ENCODE measurements at places on chromosomes 6 and 20.

DNA sequence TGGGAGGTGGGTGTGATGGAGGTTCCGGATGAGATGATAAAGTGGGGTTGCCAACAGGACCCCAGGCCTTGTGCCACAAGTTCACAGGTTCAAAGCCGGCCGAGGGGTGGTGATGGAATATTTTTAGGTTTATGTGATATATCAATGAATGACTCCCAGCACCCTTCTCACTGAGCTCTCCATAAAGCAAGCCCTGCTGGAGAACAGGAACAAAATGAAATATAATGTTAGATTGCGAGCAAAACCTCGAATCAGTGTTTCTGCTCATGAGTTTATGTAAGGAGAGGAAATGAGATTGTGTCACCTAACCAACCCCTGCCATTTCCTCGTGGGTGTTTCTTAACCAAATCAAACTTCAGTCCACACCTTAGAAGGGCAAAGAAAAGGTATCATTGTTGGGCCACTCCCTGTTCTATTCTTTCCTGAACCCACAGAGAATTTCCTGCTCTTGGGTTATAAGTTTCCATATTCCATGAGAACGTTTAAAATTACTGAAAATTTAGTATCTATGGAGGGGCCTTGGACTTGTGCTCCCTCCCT, 192.2 kb upstream of the EXOC2 start:
- no peak for DNase-seq

DNA sequence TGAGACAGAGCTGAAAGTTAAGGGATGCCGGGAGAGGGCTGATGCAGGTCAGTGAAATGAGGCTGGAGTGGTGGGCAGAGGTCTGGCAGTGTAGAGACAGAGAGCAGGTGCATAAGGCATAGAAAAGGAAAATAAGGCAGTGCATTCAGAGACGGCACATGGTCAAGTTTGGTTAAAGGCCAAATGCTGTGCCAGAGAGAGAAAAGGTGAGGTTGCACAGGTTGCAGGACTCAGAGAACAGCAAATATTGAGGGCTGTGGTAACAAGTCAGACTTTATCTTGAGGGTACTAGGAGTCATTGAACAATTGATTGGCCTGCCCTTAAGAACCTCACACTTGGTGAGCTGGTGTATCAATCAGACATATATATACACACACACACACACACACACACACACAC, 102.9 kb upstream of the TSHZ2 start:
- no peak for DNase-seq

DNA sequence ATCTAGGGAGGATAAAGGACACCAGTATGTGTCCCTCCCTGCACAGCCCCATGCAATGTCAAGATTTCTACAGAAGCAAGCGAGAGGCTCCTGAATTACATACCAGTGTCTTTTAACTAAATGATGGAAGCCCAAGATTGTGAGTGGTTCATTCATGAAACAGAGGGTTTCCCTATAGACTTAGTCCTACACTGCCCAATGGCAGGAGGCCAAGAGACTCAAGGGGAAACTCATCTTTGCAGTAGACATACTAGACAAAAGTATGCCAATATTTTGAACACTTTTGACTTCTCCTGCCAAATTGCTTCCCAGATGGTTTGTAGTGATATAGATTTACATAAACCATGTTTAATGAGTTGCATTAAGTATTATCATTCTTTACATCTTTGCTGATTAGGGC, 557.2 kb upstream of the JAG1 start:
- DNase-seq: no peak

- DNase-seq: no peak
Observed at GRCh38 chr20:53901064-53901463, 169.3 kb downstream of the BCAS1 start.

DNA sequence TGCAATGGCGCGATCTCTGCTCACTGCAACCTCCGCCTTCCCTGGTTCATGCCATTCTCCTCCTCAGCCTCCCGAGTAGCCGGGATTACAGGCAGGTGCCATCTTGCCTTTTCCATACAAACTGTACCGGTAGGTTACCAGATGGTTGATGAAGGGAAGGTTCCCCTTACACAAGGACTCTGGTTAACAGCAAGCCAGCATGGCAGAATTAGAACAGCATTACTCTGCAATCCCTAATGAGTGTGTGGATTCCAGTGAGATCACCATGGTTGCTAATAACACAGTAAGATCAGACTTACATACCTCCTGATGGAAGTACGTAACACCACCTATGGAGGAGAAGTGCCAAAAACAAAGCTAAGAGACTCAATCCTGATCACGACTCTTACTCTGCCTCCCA, 51.7 kb downstream of the TTI1 start:
- DNase-seq: no peak

GRCh38 chr20:64160118-64160517, 4.1 kb upstream of the MYT1 start:
- no peak for DNase-seq

Measured in NCI-H1105 treated with DMSO at 0.1 percent for 48 hours (cell line).